Amniotic epithelial cell (primary cell): ENCODE measurements at places on chromosomes 7 and 10.

DNA sequence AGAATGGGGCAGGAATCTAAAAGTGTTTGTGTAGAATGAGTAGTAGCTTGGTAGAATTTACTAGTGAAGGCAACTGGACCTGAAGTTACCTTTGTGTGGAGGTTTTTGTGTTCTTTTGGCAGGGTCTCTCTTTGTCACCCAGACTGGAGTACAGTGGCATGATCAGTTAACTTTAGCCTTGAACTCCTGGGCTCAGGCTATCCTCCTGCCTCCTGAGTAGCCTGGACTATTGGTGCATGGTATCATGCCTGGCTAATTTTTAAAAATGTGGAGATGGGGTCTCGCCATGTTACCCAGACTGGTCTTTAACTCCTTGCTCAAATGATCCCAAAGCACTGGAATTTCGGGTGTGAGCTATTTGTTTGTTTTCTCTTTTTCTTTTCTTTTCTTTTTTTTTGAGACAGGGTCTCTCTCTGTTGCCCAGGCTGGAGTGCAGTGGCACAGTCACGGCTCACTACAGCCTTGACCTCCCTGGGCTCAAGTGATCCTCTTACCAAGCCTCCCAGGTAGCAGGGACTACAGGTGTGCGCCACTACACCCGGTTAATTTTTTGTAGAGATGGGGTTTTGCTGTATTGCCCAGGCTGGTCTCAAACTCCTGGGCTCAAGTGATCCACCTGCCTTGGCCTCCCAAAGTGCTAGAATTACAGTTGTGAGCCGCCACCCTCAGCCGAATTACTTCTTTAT lies 76.7 kb downstream of the MKLN1 start:
- no peak for DNase-seq

GRCh38 chr7:28392289-28392688 lies 20.0 kb upstream of the CREB5 start:
- DNase-seq: no peak

- DNase-seq: no peak
Measured at GRCh38 chr10:86678999-86679792, 10.9 kb downstream of the LDB3 start.

GRCh38 chr10:50577681-50578350 lies 45.9 kb downstream of the SGMS1 start:
- DNase-seq: peak; percentile 72

GRCh38 chr10:113056441-113057021 lies 106.5 kb downstream of the TCF7L2 start:
- DNase-seq: peak; percentile 92

GRCh38 chr10:116886772-116887171 lies 37.5 kb downstream of the ENO4 start:
- no peak for DNase-seq

DNA sequence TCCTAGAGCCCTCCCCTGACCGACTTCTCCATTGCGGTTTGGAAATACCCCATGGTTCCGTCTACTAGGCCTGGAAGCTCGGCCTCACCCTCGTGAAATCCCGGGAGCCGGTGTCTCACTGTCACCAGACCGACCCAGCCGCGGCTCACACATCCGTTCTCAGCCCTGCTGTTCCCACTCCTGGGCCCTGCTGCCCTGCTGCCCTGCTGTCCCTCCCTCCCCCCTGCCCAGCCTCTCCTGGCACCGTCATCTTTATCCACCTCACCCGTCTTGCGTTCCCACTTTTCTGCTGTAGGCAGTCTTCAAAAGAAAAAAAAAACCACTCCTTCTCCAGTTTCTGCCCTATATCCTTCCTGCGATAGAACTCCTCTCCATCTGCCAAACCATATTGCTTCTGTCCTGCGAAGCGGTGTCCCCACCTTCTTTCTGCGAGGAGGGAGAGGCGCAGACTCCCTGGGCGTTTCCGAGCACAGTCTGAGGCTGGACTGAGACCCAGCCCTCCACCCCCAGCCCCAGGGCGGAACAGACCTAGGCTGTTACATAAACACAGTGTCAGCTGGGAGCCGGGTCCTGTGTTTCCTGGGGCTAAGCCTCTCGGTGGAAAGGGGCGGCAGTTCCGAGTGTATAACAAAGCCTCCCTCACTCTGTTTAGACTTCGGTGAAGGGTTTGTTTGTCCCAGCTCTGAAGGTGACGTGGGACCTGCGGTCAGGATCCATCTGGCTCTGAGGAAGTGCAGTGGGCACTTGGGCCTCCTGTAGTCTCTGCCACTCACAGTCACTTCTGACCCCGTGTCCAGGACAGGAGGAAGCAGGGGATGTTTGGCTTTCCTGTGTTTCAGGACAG lies 2.8 kb downstream of the AGAP3 start:
- DNase-seq: peak; percentile 49

DNA sequence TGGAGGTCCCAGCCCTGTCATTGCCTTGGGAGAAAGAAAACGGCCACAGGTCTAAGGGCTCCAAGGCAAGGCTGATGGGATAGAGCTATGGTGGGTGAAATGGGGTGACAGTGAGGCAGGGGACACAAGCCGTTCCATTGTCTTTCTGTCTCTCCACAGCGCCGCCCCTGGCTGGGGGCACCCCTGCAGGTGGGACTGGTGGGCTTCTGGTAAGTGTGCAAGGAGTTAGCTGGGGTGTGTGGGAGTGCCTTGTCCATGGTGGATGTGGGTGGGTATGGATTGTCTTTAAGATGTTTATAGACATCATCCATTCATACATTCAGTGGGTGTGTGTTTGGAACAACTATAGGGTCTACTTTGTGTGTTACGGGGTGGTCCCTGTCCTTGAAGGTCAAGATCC lies 7.5 kb downstream of the SFXN3 start:
- DNase-seq: no peak

DNA sequence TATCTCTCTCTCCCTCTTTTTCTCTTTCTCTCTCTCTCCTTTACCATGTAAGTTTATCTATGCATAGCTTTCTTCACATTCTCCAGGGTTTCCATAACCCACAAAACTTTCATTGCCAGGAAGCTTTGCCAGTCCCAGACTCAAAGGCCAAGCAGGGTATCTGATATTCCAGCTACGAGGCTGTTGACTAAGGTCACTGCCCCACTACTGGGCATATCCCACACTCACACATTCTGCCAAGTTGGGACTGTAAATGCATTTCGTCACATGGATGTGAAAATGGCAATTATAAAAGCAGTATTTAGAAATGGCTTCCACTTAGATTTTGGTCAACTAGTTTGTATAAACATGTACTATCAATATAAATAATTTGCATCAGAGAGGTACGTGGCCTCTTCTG lies 43.3 kb upstream of the SEPTIN7 start:
- no peak for DNase-seq

GRCh38 chr7:125934539-125934938 lies 1004.9 kb upstream of the POT1 start:
- DNase-seq: no peak

- no peak for DNase-seq
Measured at GRCh38 chr10:124329362-124329761, 89.4 kb downstream of the OAT start.

- peak; percentile 11 for DNase-seq
Measured at GRCh38 chr7:20399521-20399920, 68.8 kb downstream of the ITGB8 start.

DNA sequence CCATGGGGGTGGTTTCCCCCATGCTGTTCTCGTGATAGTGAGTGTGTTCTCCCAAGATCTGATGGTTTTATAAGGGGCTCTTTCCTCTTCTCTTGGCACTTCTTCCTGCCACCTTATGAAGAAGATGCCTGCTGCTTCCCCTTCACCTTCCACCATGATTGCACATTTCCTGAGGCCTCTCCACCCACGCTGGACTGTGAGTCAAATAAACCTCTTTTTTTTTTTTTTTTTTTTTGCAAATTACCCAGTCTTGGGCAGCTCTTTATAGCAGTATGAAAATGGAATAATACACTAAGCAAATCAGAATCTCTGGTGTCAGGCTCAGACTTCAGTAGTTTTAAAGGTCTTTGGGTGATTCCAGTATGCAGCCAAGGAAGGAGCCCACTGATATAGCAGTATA lies 28.2 kb downstream of the TAS2R41 start:
- DNase-seq: no peak

DNA sequence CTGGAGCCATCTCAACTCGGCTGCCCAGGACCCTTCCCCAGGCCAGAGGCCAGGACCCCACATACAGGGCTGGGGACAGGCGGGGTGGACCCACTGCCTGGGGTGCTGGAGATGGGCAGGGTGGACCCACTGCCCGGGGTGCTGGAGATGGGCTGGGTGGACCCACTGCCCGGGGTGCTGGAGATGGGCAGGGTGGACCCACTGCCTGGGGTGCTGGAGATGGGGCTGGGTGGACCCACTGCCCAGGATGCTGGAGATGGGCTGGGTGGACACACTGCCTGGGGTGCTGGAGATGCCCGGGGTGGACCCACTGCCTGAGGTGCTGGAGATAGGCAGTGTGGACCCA lies 32.4 kb upstream of the FOXL3 start:
- no peak for DNase-seq

DNA sequence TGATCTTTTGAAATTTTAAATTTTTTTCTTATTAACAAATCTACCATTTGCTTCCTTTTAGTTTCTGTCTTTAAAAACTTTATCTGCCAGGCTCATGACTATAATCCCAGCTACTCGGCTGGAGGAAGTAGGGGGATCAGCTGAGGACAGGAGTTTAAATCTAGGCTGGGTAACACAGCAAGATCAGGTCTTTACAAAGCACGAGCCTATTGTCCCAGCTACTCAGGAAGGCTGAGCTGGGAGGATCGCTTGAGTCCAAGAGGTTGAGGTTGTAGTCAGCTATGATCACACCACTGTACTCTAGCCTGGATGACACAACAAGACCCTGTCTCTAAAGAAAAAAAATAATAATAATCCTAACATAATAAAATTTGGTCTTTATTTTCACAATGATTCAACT lies 17.5 kb downstream of the DPY19L1 start:
- DNase-seq: no peak
